Right atrium auricular region (tissue), 2 donors: ENCODE measurements at places on chromosomes 7 and 10.

DNA sequence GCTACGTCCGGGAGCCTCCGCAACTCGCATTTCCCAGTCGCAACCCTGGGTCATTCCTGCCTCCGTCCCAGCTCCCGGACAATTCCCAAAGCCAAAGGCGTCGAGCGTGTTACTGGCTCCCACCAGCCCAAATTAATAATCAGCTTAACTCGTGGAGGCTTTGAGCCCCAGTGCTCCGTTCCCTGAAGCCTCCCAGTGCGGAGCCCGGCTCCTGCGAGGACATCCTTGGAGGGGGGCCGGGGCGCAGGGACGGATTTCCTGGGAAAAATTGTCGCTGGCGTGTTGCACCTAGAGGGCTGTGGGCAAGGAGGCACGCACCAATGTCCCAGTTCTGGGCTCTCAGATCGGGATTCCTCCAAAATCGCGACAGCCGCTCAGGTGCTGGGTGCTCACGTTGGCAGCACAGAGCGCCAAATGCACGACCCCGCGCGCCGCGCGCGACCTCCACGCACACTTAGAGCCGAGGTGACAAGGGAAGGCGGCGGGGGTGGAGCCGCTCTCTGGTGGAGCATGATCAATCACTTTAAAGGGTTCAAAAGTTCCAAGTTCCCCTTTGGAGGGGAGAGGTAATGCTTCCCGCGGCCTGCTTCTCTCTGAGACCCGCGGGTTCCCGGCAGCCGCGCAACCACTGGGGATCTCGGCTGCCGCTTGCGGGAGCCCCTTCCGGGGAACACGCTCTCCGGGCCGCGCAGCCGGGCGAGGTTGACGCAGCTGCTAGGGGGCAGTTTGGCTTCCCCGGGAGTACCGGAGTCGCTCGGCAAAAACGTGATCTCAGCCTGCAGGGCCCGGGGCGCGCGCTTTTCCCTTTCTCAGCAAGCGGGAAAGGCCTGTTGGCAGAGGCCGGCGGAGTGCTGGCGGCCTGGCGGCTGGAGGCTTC, 25.5 kb downstream of the SKIDA1 start:
- H3K4me1 ChIP-seq, result peaks cover 24% of the 10 kb centered on the region
- DNase-seq, result no peak
- H3K27ac ChIP-seq, result peak overlapping the region; percentile 22
- H3K4me3 ChIP-seq, result peak overlapping the region; percentile 23
- H3K27me3 ChIP-seq, result no peaks in the 10 kb centered on the region
- H3K36me3 ChIP-seq, result no peaks in the 10 kb centered on the region

DNA sequence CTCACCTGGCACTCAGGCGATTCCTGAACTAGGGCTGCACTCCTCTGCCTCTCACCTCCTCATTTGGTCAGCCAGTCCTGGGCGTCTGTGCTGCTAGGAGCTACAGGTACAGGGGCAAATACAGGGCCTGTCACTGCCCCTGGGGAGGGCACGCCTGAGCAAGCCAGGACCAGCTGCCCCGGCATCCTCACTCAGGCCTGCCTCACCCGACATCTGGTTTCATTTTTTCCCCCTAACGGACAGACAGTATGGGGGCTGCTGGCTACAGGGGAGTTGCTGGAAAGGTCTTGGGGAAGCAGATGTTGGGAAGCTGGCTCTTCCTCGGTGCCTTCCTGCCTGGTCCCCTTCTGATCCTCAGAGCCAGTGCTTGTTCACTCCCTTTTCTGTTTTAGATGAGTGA, 77.3 kb upstream of the PPIF start:
- H3K27ac ChIP-seq, result peak overlapping the region; percentile 38
- H3K4me3 ChIP-seq, result no peak overlapping the region
- H3K36me3 ChIP-seq, result no peaks in the 10 kb centered on the region
- DNase-seq, result no peak
- H3K27me3 ChIP-seq, result no peaks in the 10 kb centered on the region
- H3K4me1 ChIP-seq, result no peaks in the 10 kb centered on the region

DNA sequence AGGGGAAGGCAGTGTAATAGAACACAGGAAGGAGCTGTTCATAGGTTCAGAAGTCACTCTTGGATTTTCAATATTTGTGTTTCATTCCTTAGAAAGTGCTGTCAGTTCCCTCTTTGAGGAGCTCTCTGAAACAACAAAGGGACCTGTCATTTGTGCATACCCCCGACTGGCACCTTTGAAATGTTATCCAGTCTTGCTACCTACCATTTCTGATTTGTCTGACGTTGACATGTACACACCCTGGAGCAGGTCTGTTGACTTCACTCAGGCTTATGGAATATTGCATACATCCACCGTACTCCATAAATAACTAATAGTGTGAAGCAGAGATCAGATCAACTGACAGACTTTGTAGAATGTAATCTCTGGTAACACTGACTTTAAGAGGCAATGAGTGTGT, 189.8 kb downstream of the DPP6 start:
- no peak overlapping the region for H3K27ac ChIP-seq
- no peaks in the 10 kb centered on the region for H3K27me3 ChIP-seq
- H3K36me3 ChIP-seq, result no peaks in the 10 kb centered on the region
- H3K4me3 ChIP-seq, result no peak overlapping the region

GRCh38 chr7:20794676-20795075, 8.0 kb upstream of the SP8 start:
- H3K27me3 ChIP-seq, result peaks cover 42% of the 10 kb centered on the region
- H3K36me3 ChIP-seq, result no peaks in the 10 kb centered on the region
- H3K4me3 ChIP-seq, result no peak overlapping the region
- DNase-seq, result no peak
- no peak overlapping the region for H3K27ac ChIP-seq

DNA sequence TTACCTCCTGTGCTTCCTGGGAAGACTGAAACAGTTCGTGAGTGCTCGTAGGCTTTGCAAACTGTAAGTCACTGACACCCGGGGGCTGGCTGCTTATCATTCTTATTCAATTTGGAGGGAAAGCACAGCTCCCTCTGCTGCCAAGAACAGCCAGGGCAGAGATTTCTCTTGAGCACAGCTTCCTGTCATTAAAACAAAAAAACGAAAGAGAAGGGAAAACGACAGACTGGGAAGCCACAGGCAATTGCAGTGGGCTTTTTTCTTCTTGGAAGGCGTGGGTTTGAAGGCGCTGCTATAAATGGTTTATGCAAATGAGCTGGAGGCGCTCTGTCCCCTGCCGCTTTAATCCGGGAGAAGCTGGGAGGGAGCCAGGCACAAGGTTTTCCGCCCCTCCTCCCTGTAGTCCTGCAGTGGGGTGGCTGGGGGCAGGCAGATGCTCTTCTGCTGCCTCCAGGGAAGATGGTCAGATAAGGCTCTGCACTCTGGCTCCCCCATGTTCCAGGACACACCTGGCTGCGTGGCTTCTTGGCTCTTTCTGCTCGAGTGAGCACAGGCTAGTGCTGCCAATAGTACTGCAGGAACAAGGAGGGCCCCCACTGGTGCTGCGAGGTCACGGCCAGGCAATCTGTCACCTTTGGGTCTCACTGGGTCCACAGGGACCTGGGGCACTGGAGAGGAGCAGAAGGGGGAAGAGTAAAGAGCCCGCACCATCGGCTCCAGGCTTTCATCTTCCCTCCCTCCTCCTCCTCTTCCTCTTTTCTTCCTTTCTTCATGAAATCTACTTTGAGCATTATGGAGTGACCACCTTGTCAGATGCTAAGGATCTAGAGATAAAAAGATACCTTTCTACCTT, 49.5 kb downstream of the NEURL1 start:
- no peak for DNase-seq
- H3K27me3 ChIP-seq, result no peaks in the 10 kb centered on the region
- no peaks in the 10 kb centered on the region for H3K36me3 ChIP-seq
- no peaks in the 10 kb centered on the region for H3K4me1 ChIP-seq

DNA sequence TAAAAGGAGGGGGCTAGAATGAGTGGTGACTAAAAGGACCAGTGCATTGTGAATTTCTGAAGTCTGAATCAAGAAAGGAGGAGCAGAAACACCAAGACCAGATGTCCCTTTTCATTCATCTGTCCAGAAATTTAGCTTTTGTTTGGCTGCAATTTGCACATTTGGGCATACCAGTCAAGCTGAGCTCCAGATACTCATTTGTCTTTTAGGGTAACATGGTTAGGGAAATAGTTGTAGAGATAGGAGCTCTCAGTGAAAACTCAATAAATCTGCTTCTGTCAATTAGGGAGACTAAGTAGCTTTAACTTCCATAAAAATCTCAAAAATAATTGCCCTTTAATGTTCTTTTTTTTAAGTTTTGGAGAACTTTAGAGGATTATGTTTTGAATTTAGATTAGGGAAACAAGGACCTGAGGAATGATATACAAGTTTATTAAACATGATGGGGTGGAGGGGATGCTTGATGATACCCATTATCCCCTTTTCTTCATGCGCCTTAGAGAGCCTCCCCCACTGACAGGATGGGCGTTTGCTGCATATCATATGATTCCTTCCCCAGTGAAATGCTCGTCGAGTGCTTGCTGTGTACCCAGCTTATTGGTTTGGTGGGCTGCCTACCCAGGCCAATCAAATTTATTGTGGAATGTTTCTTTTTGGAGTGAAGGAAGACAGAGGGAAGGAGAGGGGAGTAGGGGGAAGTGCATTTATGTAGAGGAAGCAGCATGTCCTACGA, 50.7 kb upstream of the RPA3 start:
- H3K27ac ChIP-seq, result no peak overlapping the region
- H3K4me3 ChIP-seq, result no peak overlapping the region
- DNase-seq, result no peak
- no peaks in the 10 kb centered on the region for H3K27me3 ChIP-seq
- no peaks in the 10 kb centered on the region for H3K36me3 ChIP-seq
